ENCODE measurements at places on chromosomes 3 and 15.

DNA sequence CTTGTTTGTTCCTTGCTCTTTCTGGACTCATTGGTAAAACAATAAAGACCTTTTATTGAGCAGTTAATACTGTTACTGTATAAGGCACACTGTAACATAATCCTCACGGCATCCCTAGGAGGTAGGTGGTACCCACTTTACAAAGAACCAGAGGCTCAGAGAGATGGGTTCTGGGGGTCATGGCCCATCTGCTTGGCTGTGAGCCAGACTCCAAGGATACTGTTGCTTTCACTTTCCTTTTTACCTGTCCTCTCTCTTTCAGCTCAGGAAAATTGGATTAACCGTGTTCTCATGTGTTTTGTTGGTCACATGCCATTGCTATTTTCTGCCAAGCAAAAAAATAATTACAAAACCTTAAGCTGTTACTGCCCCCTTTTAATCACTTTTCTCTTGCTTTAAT lies 34.8 kb upstream of the FILIP1L start:
- no peak for DNase-seq

- DNase-seq: no peak
These were observed 5.9 kb downstream of the NUP210 start for GRCh38 chr3:13414040-13414729.

- no peak for DNase-seq
These were observed 154.6 kb downstream of the B3GALNT1 start for GRCh38 chr3:160950542-160950941.

DNA sequence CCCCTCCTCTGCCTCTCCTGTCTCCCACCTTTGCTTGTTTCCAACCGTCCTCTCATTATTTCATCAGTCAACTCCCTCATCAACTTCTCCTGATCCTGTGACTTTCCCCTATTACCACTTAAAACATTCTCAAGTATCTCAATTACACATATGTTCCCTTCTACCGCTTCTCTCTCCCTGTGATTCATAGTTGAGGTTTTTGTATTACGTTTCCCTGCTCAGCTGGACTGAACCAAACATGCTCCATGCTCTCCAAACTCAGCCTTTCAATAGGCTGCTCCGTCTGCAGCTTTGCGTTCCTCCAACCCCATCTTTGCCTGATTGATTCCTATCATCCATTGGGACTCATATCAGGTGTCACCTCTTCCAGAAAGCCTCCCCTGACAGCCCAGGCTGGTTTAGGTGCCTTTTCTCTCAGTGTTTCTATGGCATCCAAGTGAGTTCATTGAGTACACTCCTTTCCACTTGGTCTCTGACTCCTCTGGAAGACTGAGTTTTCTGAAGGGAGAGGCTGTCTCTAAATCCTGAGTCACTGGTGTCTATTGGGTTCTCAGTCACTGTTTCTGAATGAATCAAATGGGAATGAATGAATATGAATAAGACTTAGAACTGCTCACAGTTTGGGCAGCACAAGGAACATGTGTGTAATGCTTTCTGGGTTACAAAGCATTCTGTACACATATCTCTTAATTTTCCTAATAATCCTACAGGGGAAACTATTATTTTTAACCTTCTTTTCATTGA lies 56.4 kb downstream of the PLD1 start:
- no peak for DNase-seq

DNA sequence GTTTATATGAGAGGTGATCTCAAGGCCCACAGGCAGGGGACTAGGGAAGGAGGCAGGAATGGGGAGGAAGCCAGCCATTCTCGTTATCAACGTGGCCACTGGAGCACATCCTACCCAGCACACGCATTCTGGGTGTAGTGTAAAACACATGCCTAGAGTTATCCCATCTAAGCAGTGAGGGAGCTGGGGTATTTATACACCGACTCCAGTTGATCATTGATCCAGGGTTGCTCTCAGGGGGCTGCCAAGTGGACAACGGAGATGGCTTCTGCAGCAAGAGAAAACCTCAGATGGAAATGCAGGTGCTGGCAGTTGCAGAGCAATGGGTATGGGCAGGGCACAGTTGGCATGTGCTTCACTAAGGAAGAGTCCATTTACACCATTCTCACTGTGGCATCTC lies 30.4 kb upstream of the SYNM start:
- no peak for DNase-seq

DNA sequence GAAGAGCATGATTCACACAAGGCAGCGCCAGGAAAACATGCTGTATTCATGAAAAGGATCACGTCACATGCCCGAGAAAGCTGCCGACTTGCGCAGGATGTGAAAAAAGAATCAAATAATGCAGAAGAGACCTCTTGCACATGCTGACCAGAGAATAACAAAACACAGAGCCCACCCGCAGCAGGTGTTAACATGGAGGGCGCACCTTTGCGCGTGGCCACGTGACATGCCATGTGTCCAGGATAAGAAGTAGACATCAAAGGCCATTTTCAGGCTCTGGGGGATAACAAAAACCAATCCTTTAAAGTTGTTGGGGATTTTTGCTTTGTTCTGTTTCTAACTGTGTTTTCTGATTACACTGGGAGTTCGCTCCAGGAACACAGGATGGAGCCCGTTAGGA lies 1332.8 kb downstream of the ZPLD1 start:
- DNase-seq: no peak

DNA sequence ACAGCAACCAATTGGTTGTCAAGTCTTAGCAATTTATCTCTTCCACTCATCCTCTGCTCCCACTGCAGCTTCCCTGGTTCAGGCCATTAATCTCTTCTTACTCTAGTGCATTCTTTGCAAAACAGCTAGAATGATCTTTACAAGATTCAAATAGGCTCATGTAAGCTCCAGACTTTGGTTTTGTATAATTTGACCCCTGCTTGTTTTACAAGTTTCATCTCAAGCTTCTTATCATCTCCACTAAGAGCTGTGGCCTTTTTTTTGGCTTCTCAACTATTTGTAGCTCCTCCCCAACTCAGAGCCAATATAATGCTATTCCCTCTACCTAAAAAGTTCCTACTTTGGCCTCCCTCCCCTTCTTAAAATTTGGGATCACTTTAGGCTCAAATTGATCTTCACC lies 121.8 kb downstream of the GOLIM4 start:
- DNase-seq: no peak

- no peak for DNase-seq
These were observed 28.8 kb upstream of the GYG1 start for GRCh38 chr3:148962513-148962912.

- DNase-seq: no peak
These were observed 128.3 kb downstream of the WDR76 start for GRCh38 chr15:43955140-43955539.

DNA sequence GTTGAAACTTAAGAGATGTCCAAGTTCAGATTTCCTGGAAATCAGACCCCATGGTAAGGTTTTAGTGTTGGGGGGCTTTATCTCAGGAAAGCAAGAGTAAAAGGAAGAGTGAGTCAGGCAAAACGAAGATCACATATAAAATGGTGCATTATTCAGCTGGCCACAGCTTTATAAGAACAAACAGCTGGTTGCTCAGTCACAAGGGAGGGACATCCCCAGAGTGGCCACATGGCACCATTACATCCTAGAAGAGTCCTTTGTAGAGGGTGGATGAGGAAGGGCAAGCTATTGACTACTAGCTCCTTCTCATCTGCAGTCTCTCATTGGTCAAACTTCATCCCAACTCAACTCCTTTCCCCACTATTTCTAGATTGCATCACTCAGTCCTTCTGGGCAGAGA lies 68.3 kb upstream of the COL8A1 start:
- DNase-seq: no peak

- DNase-seq: no peak
These were observed 100.8 kb downstream of the OPA1 start for GRCh38 chr3:193693774-193694173.

DNA sequence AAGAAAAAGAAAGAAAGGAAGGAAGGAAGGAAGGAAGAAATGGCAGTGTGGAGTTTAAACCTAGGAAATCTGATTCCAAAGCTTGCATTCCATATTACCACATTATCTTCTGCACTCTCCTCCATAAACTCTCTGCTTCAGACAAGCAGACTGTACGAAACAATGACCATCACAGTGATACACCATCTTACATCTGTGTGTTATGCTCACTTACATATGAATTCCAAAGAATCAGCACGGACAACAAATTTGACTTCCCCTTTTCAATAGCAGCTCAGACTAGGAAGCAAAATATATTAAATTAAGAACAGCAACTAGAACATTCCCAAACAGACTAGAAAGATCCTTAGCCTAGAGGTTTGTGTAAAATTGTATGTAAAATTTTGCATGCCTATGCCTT lies 18.0 kb upstream of the PPM1L start:
- no peak for DNase-seq

Measured in NCI-H2081 (cell line).